ENCODE measurements at places on chromosomes 2 and 18.

- no peak for DNase-seq
Measured at GRCh38 chr2:58866040-58866439, 624.9 kb upstream of the FANCL start.

GRCh38 chr2:219109471-219109870 is 48.8 kb upstream of the IHH start:
- DNase-seq: no peak

DNA sequence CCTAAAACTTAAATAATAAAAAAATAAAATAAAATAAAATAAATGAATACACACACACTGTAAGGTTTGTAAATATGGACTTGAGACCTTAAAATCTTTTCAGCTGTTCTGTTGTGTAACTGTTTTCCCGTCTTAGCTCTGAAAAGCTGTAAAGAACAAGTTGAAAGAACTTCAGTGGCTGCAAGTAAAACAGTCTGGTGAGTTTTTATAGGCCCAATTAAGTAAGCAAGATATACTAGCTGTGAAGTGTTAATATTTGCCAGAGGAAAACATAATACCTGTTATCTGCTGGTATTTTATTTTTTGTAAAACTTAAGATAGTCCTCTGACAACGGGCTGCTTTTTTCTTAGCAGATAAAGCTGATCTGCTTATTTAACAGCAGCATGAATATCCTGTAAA is 176.9 kb upstream of the NRP2 start:
- DNase-seq: no peak

DNA sequence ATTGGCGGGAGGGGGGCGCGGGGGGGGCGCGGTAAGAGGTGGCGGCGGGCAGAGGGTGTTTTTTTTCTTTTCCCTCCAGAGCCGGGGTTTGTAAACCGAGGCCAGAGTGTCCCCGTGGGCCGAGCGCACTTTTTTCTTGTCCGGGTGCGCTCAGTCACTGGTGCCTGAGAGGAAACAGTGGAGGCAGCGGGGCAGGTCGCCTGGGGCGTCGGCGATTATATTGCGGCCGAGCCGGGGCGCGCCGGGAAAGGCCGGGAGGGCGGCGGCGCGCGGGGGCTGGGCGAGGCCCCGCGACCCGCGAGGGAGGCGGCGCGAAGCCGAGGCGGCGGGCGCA is 275 bp downstream of the HOXD8 start:
- no peak for DNase-seq

GRCh38 chr2:200677721-200678532 is 92.1 kb downstream of the AOX1 start:
- DNase-seq: peak; percentile 89

DNA sequence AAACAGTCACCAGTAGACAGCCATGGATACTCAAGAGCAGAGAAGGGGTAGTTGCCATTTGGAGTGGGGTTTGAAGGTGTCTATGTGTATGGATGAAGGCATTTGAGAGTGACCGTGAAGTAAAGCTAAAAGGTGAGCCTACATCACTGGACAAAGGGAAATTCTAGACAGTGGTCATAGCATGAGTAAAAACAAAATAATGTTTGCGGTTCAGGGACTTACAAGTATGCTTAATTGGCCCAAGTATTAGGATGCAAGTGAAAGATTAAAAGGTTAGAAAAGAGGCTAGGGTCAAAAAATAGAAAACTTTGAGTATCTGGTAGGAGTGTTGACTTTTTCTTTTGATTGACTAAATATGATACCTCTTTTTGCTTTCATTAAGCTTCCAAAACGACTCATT is 238.1 kb upstream of the SLC8A1 start:
- DNase-seq: no peak

GRCh38 chr18:36377626-36378025 is 80.1 kb downstream of the FHOD3 start:
- no peak for DNase-seq

DNA sequence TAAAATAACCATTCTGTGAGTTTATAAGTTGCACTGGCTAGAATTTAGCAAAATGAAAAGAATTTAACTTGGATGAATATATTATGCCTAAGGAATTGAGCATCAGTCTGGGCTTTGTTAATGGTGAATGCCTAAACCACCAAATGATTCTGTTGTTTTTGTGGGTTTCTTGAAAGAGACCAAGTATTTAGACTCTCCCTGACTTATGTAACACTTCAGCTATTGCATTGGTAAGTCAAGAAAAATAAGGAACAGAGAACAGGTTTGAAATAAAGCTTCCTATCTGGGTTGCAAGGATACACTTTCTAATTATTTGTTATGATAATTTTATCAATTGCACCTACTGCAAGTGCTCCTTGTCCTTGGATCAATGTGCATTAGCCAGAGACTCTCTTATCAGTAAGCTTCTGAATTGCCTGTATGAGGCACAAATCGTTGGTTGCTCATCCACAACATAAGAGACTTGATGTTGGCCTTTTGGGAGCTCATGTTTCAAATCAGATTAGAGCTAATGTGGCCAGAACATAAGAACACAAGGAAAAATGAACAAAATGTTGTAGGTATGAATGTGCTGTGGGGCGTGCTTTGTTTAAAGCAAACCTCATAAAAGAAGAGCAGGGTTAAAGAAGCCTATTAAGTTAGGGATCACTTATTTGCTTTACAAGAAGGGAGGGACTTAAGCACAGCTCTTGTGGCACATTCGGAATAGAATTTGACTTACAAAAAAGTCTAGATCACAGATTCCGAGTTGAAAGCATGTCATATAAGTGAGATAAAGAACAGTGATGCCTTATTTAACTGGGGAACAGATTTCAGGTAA is 37.2 kb downstream of the PRKCE start:
- DNase-seq: peak; percentile 13

GRCh38 chr2:221255862-221256261 is 316.2 kb downstream of the EPHA4 start:
- DNase-seq: no peak

GRCh38 chr18:46705521-46705920 is 48.5 kb upstream of the LOXHD1 start:
- DNase-seq: no peak

GRCh38 chr18:74497778-74498177 is 1.6 kb downstream of the CNDP2 start:
- no peak for DNase-seq

GRCh38 chr18:37261988-37262387 is 303.6 kb downstream of the CELF4 start:
- DNase-seq: no peak

DNA sequence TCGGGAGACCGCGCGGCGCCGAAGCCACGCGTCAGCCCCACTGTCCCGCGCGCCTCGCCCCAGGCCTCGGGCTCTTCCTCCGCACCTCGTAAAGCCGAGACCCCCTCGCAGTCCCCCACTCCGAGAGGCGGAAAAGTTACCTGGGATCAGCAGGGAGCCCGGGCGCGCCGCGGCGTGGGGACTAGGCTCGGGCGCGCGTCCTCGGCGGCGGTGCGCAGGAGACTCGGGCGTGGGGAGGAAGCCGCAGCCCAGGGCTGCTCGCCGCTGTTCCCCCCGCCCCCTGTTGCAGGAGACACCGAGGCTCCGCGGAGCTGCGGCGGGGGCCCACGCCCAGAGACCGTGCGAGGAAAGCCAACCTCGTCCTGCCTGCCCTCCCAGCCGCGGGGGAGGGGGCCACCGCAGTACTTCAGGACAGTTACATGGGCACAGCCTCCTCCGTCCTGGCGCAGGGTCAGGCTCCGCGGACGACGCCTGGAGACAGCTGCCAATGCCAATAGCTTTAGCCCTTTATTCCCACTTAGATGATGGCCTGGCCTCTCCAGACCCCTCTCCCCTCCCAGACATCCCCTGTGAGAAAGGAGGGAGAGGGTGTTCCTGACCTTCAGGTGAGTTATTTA is at the start of gene EPB41L3:
Gene EPB41L3 (minus strand): TSS at position 225 of the 617 bp plus-strand sequence. CDS start 54,814 bp downstream, outside the sequence.
- DNase-seq: peak; percentile 80

DNA sequence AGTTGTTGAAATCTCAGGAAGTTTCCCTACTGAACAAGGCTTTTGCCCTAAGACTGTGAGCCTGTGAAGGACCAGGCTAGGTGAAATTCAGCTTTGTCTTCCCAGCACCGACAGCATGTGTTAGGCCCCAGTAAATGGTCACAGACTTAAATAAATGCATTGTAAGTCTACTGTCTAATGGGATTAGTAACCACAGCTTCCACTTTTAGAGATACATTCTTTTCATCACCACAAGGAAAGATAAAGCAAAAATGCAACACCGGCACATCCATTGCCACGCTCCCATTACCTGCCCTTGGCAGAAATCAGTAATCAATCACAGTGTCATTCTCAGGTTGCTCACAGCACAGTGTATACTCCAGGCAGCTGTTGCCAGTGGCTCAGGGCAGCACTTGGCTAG is 59.3 kb downstream of the CRACDL start:
- DNase-seq: no peak

GRCh38 chr2:11292464-11293255 is 51.8 kb downstream of the ROCK2 start:
- DNase-seq: peak; percentile 36

- no peak for DNase-seq
Measured at GRCh38 chr2:175937216-175937615, 64.9 kb downstream of the LNPK start.

GRCh38 chr2:173720306-173720705 is 244.9 kb downstream of the SP3 start:
- DNase-seq: no peak

DNA sequence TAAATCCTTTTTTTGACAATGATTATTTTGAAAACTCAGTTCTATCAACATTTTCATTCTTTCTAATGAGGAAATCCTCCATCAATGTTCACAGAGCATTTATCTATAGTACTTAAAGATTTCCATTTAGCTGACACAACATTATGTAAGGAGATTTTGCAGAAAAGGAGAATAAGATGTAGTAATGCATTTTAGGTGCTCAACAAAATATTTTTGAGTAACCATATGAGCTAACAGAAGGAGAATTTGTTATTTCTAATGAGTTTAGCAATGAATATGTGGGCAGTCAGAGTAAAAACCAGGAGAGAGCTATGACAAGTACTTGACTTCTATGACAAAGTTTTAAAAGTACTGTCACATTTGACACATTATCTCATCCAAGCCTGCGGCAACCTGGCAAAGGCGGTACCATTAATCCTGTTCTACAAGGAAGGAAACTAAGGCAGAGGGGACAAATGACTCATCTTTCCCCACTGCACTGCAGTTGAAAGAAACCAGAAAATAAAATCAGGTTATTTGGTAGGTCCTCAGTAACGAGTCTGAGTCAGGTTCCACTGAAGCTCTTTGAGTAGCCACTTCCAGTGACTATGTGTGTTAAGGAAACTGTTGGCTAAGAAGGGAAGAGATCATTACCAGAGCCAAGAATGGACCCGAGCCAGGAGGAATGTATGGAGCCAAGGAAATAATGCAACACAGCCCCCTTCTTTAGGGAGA is 134.1 kb upstream of the ITGB6 start:
- DNase-seq: peak; percentile 52

- no peak for DNase-seq
Measured at GRCh38 chr2:86251840-86252266, 52.6 kb downstream of the MRPL35 start.

GRCh38 chr2:144328938-144329337 is 191.0 kb downstream of the ZEB2 start:
- DNase-seq: no peak

- DNase-seq: no peak
Measured at GRCh38 chr18:44558767-44559166, 121.9 kb upstream of the SETBP1 start.

DNA sequence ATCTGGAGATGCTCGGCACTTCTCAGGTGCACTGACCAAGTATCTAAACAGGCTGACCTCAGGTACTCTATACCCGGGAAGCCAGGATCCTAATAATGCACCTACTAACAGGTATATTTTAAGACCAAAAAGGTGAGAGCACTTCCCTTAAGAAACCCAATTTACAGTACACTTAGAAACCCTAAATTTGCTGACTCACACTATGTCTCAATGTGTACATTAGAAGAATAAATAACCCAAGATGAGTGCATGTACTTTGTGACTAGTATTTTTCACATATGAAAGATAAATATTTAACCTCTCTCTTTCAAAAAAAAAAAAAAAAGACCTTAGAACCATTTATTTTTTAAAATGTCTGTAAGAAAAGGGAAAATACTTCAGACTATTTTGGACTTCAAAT is 118.8 kb downstream of the ZNF516 start:
- DNase-seq: no peak

- no peak for DNase-seq
Measured at GRCh38 chr2:161170377-161170776, 10.1 kb downstream of the TANK start.

DNA sequence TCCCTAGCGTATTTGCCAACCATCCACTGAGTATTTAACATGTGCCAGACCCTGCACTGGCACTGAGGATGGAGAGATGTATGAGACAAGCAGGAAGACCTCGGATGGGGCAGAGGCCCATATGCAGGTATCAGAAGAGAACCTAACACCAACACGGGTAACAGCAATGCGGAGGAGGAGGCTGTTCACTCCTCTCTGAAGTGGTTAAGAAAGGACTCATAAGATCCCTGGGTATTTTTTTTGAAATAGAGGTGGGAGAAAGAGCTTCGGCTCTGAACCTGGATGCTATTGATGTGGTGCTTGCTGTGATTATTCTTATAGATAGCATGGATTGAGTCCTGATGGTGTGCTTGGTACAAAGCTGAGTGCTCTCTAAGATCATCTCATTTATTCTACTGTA is 418.3 kb downstream of the LPIN1 start:
- DNase-seq: no peak

- no peak for DNase-seq
Measured at GRCh38 chr2:227161947-227162346, 2.1 kb downstream of the COL4A4 start.

- DNase-seq: no peak
Measured at GRCh38 chr18:74284980-74285355, 6.8 kb downstream of the CYB5A start.

- peak; percentile 80 for DNase-seq
Measured at GRCh38 chr2:6896930-6897759, 19.6 kb downstream of the RSAD2 start.

GRCh38 chr2:135227386-135227785 is 175.3 kb downstream of the RAB3GAP1 start:
- peak; percentile 14 for DNase-seq

GRCh38 chr2:48461721-48462120 is 68.2 kb upstream of the STON1 start:
- no peak for DNase-seq

GRCh38 chr18:3293196-3293951 is 31.4 kb downstream of the MYL12B start:
- DNase-seq: no peak

DNA sequence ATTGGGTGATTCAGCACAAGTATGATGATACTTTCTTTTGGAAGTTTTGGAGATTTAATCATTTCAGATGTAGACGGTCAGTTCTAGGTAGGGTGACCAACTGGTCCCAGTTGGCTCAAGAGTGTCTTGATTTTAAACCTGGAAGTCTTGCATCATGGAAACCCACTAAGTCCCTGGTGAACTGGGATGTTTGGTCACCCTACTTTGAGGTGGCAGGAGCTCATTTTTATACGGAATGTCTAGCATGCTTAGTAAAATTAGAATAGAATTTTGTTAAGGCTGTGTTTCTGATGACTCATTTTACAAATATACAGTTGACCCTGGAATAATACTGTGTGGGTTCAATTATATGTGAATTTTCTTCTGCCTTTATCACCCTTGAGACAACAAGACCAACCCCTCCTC is 61.5 kb upstream of the DOCK10 start:
- peak; percentile 66 for DNase-seq

- DNase-seq: no peak
Measured at GRCh38 chr2:24809316-24810007, 16.2 kb downstream of the CENPO start.

GRCh38 chr2:122034777-122035176 is 279.3 kb downstream of the TSN start:
- DNase-seq: no peak
